ENCODE measurements at places on chromosomes 12 and 14. TPM values are rescaled to one million over a fixed set of nuclear protein-coding genes. Genes with fewer than 3 reads are reported as not detected.

NGB gene
- total RNA-seq, result not detected

IFNG-AS1 gene
- not detected for total RNA-seq

NACA gene
- 2,087 TPM for total RNA-seq

RAB15 gene
- 4.4 TPM for total RNA-seq

TOGARAM1 gene
- total RNA-seq, result 6.3 TPM

CCDC196 gene
- total RNA-seq, result not detected

All from A375 (cell line).